ENCODE measurements at places on chromosomes 12 and 14.
A peak's percentile ranks its signal among the peaks of the same experiment; 100 is the strongest.

GRCh38 chr12:49055978-49056754, 4.4 kb downstream of the KMT2D start:
- peak; percentile 62 for DNase-seq

DNA sequence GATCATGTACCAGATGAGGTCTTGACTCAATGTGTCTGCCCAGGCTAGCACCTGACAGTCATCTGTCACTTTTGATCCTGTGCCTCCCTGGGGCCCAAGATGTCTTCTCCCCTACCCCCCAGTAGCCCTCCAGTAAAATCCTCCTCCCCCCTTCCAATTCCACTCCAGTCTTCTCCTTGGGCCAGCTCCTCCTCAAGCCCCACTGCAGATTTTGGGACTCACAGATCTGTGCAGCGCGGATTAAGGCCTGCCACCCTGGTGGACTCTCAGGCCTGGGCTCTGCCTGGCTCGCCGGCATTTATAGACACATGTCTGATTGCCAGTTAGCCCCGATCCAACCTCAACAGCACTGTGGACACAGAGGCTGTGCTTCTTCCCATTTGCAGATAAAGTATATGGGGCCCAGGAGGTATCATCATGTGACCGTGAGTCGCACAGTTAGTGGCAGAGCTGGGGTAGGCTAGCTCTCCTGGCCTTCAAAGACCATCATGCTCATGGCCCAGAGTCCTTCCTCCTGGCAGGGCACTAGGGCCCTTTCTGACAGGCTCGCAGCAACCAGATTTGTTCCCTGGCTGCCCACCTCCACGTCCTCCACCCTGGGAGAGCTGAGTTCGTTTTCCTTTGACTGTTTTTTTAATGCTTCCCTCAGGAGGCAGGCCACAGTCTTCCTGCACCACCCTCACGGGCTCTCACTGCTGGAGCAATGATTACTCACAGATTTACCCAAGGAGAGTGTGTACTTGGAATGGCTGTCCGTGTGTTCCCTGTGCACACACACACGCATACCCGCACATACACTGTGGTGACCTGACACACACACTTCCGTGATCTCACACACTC, 98.3 kb upstream of the DIO3 start:
- DNase-seq: no peak

- DNase-seq: no peak
Observed at GRCh38 chr14:45906257-45906656, 653.3 kb upstream of the MIS18BP1 start.

- no peak for DNase-seq
Observed at GRCh38 chr14:34056046-34056445, 105.2 kb upstream of the EGLN3 start.
